ENCODE measurements at places on chromosomes 1 and 21.

GRCh38 chr1:32178380-32179192 is 889 bp upstream of the TXLNA start:
- DNase-seq = no peak
- H3K36me3 ChIP-seq = no peaks in the 10 kb centered on the region
- peak overlapping the region; percentile 97 for H3K27ac ChIP-seq
- peak overlapping the region; percentile 93 for H3K4me3 ChIP-seq

- peaks cover 14% of the 10 kb centered on the region for H3K27me3 ChIP-seq
- no peak for DNase-seq
- no peak overlapping the region for H3K4me3 ChIP-seq
These were observed 35.8 kb upstream of the GRIK3 start for GRCh38 chr1:37070126-37070525.

DNA sequence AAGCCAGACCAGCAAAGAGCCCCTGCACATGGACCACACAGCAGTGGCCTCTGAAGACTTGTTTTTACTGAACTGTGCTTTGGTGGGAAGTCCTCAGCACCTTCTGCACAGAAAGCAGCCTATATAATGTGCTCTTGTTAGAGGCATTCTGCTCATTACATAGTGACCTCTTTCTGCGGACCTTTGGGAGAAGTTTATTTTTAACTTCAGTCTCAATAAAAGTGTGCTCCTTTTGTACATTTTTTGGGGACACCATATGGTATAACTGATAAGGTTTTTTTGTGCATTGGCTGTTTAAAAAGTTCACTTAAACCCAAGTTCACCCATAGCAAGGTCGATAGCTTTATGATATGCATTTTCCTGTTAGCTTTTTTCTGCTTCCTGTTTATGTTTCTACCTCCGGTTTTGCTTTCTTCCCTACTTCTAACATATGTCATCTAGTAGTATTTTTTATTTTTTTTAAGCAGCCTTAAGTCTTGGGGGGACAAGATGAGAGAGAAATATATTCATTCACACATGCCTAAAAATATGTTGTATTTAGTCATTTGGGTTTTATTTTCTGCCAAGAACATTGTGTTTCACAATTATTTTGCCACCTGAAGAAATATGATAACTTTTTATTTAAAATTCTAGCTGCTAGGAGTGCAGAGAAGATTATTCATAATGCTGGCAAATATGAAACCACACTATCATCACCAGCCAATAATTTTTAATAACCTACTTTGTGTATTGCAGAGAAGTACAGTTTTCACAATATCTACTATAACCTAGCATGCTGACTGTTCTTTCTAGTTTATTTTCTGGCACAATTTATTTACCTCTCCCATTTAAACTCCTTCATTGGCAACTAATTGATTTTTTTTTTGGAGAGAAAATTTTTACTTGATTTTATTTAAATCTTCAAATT is 22.9 kb upstream of the SLC19A2 start:
- H3K36me3 ChIP-seq = no peaks in the 10 kb centered on the region
- no peak overlapping the region for H3K27ac ChIP-seq
- H3K4me3 ChIP-seq = no peak overlapping the region

- H3K27me3 ChIP-seq = no peaks in the 10 kb centered on the region
- H3K4me3 ChIP-seq = no peak overlapping the region
- H3K4me1 ChIP-seq = peaks cover 22% of the 10 kb centered on the region
- no peak for DNase-seq
- no peak overlapping the region for H3K27ac ChIP-seq
These were observed 7.7 kb downstream of the CSRP1 start for GRCh38 chr1:201499191-201499590.

DNA sequence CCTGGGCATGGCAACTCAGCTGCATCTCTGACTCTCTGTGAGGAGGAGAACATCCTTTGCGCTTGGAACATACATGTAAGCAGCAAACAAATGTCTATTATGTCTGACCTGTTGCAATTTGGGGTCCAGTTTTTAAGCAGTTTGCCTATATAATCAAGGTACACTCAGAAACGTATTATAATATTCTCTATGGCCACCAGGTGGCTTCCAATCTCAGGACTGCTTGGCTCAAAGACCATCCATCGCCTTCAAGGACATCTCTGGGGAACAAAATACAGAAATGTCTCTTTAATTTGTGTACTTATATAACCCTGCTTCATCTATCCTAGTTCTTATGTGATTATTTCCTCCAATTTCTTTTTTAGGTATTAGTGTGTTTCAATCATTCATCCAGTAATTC is 227.2 kb downstream of the OLFM3 start:
- H3K4me1 ChIP-seq = no peaks in the 10 kb centered on the region
- no peak overlapping the region for H3K27ac ChIP-seq
- no peaks in the 10 kb centered on the region for H3K27me3 ChIP-seq
- H3K36me3 ChIP-seq = no peaks in the 10 kb centered on the region
- no peak for DNase-seq

All from naive thymus-derived CD8-positive, alpha-beta T cell (primary cell).